Stimulated activated CD8-positive, alpha-beta memory T cell treated with anti-CD3 and anti-CD28 coated beads, Interleukin-4, amount 100 ng/mL, for 1 hour (primary cell): ENCODE measurements at places on chromosomes 12 and 14.

DNA sequence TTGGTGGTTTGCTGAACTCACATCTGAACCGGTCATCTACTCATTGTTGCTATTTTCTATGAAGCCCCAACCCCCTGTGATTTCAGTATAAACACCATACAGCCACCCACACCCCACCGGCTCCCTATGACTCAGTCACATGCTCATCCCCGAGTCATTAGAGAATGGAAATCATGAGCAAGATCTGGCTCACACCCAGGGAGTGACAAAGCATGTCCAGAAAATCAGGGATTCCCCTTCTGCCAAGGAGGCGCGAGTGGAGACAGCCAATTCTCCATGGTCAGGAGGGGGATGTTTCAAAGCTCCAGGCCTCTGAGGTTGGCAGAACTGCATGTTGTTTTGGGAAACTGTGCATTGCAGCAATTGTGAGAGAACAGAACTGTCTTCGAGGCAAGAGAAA, 657.5 kb upstream of the TBX3 start:
- DNase-seq, result no peak

GRCh38 chr14:93105362-93105761, 10.4 kb downstream of the ITPK1 start:
- no peak for DNase-seq

GRCh38 chr14:94342334-94342934, 19.3 kb upstream of the SERPINA6 start:
- no peak for DNase-seq

- DNase-seq, result no peak
Measured at GRCh38 chr12:53098354-53098981, 1.0 kb downstream of the IGFBP6 start.

GRCh38 chr14:24425704-24426103, 3.8 kb downstream of the CBLN3 start:
- no peak for DNase-seq

DNA sequence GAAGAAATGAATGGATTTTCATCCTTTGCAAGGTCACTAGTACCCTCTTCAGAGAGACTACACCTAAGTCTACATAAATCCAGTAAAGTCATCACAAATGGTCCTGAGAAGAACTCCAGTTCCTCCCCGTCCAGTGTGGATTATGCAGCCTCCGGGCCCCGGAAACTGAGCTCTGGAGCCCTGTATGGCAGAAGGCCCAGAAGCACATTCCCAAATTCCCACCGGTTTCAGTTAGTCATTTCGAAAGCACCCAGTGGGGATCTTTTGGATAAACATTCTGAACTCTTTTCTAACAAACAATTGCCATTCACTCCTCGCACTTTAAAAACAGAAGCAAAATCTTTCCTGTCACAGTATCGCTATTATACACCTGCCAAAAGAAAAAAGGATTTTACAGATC, 40.8 kb downstream of the SPATA7 start:
- DNase-seq, result no peak

GRCh38 chr14:99598774-99599173, 5.2 kb downstream of the CCDC85C start:
- DNase-seq, result no peak

GRCh38 chr14:101222362-101223070, 319.0 kb upstream of the RTL1 start:
- no peak for DNase-seq

DNA sequence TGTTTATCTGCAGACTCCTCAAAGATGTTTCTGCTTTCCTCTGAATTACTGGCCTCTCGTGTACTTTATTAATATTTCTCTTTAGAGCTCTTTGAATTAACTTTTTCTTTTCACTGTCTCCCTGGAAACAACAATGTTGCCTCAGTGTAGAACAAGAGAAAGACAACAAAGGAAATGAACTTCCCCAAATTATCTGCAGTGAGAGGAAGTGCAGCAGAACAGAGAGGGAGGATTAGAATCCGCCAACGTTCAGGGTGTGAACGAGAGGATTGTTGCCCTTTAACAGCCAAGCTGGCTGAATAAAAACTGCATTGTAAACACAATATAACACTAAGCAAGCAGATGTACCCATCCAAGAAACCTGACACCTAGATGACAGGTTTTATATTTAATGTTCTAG, 375.9 kb downstream of the GALC start:
- DNase-seq, result no peak

DNA sequence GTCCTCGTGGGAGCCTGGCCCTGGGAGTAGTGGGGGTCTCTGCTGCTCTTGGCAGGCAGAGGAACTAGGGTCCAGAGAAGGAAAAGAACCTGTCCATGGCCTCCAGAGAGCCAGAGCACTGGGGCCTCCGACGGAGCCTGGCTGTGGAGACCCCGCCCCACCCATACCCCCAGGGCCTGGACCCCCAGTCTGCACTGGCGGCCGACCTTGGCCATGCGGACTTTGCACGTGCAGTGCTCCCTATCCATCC, 1.1 kb downstream of the BEGAIN start:
- DNase-seq, result no peak

DNA sequence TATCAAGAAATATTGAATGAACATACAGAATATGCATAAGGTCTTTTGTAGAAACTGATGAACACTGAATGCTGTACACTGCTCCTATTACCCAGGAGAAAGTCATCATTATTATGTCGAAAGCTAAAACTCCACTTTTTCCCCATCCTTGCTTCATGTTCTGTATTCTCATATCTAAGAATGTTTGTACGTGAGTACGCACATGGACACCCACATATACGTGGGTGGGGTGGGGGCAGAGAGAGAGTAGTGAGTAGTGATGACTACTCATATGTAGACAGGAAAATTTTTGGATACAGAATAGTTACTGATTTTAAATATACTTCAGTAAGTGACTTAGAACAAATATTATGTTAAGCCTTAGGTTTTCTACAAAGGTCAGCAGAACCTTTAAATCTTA, 75.1 kb downstream of the FERMT2 start:
- DNase-seq, result no peak

DNA sequence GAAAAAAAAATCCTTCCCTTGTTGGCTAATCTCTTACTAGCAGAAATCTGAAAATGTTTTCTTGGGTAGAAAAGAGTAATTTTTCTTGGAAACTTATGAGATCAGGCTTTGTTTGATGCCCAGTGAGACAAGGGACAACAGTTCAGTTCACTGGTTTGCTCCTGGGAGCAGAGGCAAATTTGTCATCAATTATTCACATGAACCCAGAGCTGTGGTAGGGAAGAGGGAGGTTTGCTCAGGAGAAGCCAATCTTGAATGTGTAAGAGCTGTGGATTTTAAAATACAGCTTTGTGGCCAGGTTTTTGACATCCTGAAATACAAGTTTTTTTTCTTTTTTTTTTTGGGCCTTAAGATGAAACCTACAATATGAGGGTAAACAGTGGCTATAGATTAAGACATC, 426.6 kb downstream of the ATP23 start:
- no peak for DNase-seq

DNA sequence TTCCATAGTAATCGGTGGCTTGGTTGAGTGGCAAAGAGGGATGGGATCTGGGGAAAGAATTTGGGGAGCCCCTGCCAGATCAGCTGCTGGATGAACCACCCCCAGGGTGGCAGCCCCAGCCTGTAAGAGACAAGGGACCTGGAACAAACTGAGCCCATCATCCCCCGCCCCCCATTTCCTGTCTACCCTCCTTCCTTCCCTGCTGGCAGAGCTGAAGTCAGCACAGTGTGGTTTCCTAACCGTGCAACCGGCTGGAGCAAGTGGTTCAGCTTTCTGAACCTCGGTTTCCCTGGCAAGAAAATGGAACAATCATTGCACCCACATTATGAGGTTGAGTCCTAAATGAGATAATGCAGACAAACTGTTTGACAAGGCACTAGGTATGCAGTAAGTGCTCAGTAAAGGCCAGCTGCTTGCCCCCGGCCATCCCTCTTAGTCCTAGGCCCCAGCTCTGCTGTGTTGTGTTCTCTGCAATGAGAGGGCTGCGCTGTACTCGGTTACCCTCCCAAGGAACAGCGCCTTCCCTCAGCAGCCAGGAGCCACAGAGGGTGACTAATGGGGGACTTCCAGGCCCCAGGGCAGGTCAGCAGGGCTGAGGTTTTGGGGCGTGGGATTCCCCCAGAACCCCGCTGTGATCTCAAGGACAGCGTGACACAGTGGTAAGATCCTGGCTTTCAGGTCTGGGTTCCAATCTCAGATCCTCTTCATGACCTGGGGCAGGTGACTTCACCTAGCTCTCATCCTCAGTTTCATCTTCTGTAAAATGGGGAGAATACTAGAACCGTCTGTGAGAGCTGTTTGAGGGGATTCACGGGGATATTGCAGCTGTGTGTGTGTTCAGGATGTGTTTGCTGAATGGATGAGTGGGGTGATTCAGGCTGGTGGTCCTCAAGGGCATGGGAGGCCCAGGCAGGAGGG, 16.5 kb downstream of the SELPLG start:
- DNase-seq, result peak; percentile 41

DNA sequence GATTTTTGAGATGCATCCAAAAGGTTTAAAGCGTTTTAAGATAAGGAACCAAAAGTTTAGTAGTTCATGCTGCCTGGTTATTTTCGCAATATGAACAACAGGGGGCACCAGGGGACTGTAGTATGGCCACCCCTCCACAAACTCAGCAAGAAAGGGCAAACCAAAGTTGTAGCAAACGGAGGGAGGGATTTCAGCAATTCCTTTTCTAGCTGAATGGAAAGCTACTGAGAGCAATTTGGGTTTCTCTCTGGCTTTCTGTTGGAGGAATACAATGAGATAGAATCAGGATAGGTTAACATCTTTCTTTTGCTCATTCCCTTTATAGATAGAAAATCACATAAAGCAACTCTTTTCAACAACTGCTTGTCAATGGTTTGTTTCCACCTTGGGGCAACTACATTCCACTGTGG, 62.5 kb downstream of the DRAM1 start:
- peak; percentile 35 for DNase-seq

GRCh38 chr12:109871668-109872314, 8.6 kb downstream of the GLTP start:
- DNase-seq, result no peak

GRCh38 chr14:50533806-50534205, 1.4 kb upstream of the MAP4K5 start:
- no peak for DNase-seq

- no peak for DNase-seq
Measured at GRCh38 chr12:105931762-105932570, 206.8 kb downstream of the NUAK1 start.

- DNase-seq, result no peak
Measured at GRCh38 chr14:74394549-74394948, 31.5 kb downstream of the SYNDIG1L start.

GRCh38 chr12:65532764-65533163, 254.3 kb downstream of the MSRB3 start:
- no peak for DNase-seq

- DNase-seq, result no peak
Measured at GRCh38 chr12:76206677-76207072, 122.2 kb upstream of the NAP1L1 start.

DNA sequence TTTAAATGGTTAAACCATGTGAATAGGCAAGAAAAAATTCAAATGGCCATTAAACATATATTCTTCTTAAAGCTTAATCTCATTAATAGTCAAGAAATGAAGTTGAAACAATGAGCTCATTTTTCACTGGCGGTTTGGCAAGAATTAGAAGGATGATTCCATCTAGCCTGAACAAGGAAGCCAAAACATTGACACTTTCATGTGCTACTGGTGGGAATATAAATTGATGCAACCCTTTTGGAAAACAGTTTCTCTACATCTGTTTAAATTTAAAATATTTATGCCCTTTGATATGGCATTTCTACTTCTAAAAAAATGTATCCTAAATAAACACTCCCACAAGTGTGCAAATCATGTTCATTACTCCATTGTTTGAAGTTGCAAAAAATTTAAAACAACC, 174.7 kb upstream of the HIF1A start:
- no peak for DNase-seq

- no peak for DNase-seq
Measured at GRCh38 chr14:78292003-78292402, 121.8 kb downstream of the NRXN3 start.

DNA sequence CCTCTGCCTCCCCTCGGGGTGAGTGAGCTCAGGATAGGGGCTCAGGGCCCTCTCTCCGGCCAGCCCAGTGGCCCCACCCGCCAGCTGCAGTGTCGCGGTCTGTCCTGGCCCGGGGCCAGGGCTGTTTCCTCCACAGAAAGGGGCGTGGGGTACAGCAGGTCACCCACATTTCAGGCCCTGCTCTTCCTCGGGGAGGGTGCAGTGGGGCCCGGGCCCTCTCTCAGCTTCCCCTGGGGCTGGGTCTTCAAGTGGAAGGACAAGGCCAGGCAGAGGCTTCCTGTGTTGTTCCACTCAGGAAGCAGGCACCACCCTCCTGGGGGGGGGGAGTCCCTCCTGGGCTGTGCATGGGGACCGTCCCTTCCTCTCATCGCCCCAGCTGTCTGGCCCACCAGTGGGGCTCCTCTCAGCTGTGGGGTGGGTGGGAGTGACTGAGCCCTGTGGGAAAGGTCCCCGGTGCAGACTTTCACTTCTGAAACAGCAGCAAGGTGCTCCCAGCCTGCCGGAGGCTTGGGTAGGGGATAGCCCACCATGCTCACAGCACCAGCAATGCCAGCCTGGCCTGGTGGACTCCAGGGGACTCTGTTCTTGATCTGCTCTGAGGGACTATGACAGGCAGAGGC, 3.7 kb downstream of the GPR132 start:
- no peak for DNase-seq

GRCh38 chr12:110684312-110684836, 4.5 kb downstream of the HVCN1 start:
- DNase-seq, result no peak

- DNase-seq, result no peak
Measured at GRCh38 chr12:28574746-28575592, 384.7 kb downstream of the CCDC91 start.

GRCh38 chr12:5456030-5456429, 24.1 kb downstream of the NTF3 start:
- DNase-seq, result no peak

DNA sequence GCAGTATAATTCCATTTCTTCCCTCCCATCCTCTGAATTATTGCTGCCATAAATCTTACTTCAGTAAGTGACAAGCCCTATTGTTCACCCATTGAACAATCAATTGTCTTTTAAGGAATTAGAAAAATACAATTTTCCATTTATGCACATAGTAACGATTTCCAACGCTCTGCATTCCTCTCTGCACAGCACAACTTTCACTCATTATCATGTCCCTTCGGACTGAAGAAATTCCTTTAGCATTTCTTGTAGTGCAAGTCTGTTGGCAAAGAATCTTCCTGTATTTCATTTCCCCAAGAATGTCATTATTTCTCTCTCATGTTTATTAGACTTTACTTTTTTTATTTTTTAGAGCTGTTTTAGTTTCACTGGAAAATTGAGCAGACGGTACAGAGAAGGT, 252.1 kb upstream of the RTL1 start:
- no peak for DNase-seq

DNA sequence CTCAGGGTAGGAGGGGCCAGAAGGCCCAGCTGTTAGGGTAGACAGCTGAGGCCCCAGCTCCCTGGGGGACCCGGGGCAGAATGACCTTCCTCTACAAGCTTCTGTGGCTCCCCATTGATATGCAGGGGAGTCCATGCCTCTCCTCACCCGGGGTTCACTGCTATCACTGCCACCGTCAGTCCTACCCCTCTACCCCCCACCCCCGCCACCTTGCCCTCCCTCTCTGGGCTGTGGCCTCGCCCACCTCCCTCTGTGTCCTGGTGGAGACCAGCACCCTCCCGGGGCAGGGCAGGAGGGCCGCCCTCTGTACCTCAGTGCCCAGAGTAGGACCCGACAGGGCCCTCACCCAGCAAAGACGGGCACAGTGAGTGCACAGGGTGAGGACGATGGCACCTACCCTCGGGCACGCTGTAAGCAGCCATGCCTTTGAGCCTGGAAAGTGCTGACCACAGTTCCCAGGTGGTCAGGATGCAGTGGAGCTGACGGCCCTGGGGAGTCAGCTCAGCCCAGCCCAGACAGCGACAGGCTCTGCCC, 88.4 kb upstream of the SFSWAP start:
- no peak for DNase-seq

- no peak for DNase-seq
Measured at GRCh38 chr12:48034835-48035805, 30.8 kb upstream of the COL2A1 start.
